Upper lobe of left lung (tissue), 6 donors: ENCODE measurements at places on chromosomes 16 and 17. TPM values are rescaled to one million over a fixed set of nuclear protein-coding genes. Genes with fewer than 3 reads are reported as not detected.

DNA sequence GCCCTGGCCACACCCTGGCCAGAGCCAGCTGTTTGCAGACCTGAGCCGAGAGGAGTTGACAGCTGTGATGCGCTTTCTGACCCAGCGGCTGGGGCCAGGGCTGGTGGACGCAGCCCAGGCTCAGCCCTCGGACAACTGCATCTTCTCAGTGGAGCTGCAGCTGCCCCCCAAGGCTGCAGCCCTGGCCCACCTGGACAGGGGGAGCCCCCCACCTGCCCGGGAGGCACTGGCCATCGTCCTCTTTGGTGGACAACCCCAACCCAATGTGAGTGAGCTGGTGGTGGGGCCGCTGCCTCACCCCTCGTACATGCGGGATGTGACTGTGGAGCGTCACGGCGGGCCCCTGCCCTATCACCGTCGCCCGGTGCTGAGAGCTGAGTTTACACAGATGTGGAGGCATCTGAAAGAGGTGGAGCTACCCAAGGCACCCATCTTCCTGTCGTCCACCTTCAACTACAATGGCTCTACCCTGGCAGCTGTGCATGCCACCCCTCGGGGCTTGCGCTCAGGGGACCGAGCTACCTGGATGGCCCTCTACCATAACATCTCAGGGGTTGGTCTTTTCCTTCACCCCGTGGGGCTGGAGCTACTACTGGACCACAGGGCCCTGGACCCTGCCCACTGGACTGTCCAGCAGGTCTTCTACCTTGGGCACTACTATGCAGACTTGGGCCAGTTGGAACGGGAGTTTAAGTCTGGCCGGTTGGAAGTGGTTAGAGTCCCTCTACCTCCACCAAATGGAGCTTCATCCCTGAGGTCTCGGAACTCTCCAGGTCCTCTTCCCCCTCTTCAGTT lies 578 bp downstream of the AOC2 start:
- no peak for DNase-seq

HAS3 gene
- total RNA-seq = 10.1 TPM

GRCh38 chr16:82509691-82510430 lies 116.9 kb upstream of the CDH13 start:
- DNase-seq = peak; percentile 17

- no peak for DNase-seq
These were observed 13.5 kb downstream of the COX6A2 start for GRCh38 chr16:31414706-31415105.

GRCh38 chr17:35368081-35368830 lies 5.2 kb downstream of the SLFN11 start:
- no peak for DNase-seq

GRCh38 chr17:3157218-3157617 lies 29.9 kb upstream of the OR1G1 start:
- no peak for DNase-seq

SYT17 gene
- total RNA-seq = 14.2 TPM

- peak; percentile 51 for DNase-seq
These were observed 5.4 kb upstream of the CRYBA1 start for GRCh38 chr17:29240968-29241963.

DNA sequence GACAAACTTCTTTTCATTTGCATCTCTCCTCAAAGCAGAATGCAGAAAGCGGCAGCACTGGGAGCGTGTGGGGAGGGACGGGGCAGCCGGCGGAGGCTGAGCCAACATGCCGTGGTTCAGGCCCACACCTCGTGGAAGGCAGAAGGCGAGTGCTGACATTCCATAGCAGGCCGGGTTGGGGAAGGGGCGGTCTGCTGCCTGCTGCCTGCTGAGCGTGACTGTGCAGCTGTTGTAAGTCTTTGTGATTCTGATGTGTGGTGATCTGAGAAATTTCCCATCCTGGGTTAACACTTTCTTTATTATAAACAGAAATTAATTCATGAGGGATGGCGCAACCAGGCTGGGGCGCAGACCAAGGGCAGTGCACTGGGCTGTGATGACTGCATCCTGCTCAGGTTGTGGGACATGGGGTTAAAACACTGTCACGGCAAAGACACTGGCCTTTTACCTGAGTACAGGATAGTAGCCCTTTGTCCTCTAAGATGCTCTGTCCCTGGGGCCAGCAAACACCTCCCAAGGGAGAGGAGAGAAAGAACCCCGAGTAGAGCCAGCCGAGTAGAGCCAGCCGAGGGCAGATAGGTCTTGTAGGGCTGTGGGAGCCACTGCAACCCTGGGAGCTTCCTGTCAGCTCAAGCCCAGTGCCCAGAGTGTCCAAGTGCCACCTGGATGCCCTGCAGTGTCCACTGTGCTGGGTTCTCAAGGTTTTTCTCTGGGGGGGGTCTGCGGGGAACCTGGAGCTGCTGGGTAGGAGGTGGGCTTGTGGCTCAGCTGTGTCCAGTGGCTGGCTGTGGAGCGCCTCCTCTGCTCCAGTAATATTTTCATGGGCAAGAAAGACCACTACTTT lies 8.8 kb upstream of the DNASE1 start:
- DNase-seq = peak; percentile 10

DNA sequence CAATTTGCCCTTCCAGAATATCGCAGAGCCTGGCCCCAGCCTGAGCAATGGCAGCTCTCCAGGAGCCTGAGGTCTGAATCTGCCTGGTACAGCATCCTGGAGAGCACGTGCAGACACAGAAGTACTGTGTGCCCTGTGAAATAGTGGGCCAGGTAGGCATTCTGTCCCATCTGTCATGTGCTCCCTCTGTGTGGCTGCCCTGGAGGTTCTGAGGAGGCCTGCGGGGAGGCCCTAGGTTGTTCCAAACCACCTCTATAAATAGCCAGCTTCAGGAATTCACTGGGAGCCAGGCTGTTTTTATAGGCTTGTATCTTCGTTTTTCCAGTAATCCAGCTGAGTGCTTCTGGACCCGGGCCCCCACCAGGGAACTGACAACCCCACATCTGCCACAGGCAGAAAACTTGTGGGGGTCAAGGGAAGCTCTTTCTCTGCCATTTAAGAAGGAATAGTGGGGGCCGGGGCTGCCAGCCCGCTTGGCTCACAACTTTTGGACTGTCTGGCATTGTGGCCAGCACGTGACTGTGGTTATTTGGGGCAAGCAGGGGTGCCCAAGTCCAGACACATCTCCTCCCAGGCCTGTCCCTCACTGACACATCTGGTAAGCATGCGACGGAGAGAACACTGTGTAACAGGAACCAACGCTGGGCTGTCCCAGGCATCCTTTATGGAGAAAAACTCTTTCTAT lies 356.3 kb upstream of the TNRC6C start:
- DNase-seq = peak; percentile 64

DNA sequence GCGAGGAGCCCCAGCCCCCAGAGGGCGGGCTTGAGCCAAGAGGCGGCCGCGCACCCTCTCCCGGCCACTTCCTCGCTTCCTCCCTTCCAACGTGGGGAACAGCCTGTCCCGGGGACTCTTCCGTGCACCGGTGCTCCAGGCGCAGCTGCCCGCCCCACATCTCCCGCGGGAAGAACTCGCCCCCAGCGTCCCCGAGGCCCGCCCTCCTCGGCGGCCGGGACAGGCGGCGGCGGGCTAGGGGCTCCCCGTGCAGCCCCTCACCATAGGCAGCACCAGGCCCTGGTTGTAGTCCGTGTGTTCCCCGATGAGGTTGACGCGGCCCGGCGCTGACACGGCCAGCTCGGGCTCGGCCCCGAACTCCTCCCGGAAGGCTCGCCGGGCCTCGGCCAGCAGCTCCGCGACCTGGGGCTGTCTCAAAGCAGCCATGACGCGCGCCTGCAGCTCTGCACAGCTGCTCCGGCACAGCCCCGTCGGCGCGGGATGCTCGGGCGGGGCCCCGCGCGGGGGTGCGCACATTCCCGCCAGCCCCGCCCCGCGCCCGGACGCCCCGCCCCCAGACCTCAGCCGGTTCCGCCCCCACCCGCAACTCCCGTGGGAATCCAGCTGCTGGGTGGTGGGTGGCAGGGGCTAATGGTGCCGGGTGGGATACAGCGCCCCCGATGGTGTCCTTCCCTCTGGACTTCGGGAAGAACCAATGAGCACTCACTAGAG lies at the start of gene GALK1:
TSS of gene GALK1 (minus strand) at position 482 of the 711 bp plus-strand sequence. CDS start at position 426, 56 bp downstream.
- peak; percentile 91 for DNase-seq

RPUSD1 gene
- total RNA-seq = 15.5 TPM
